HEK293T (cell line): ENCODE measurements at places on chromosomes 3 and 15.

DNA sequence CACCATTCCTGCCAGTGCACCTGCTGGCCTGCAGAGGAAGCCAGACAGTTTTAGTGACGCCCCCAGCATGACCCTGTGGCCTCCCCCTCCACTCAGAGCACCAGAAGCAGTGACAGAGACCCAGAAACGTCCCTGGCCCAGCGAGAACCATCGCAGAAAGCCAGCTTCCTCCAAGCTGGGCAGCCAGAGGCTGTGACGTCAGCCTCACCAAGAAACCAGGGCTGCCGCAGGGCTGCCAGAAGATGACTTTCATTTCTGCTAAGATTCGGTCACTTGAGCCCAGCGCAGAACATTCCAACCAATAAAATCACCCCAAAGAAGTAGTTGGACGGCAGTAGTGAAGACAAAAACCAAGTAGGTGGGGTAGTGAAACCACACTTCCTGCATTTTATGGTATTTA is 29.6 kb upstream of the RPL32 start:
- no peak for DNase-seq

DNA sequence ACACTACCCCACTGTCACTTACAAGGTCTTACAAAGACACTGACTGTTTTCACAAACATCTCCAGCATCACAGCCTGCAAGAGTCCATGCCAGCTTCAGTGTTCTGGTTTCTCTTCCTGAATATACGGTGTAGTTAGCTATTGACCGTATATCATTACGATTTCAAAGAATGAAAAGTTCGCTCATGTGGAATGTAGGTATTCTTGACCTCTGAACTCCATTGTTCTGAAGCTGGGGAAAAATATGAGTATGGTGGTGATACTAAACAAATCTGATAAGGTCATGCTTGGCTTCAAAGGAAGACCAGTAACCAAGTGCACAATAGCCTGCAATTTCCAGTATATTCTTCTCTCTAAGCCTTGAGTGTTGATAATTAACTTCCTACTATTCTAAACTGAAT is 315.7 kb upstream of the WNT5A start:
- DNase-seq: no peak

DNA sequence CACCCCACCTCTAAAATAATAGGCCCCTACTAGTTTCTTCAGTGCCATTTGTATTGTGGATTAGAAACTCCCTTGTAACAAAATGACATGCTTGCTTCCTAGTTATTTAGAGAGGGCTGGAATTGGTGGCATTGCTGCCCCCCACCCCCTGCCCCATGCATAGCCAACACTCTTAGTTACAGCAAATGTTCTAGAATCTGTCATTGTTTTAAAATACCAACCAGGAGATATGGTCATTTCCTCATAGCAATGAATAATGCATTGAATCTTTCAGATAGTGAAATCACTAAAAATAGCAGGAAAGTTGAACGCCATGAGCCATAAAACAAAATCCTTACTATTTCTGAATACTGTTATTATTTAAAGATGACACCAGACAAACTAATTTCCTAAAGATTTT is 292.5 kb downstream of the ARPP21 start:
- no peak for DNase-seq

GRCh38 chr3:5010706-5011554 is 31.7 kb downstream of the BHLHE40 start:
- DNase-seq: no peak

GRCh38 chr15:68612979-68613740 is 34.4 kb downstream of the CORO2B start:
- peak; percentile 30 for DNase-seq
